ENCODE measurements at places on chromosomes 1 and 21.

DNA sequence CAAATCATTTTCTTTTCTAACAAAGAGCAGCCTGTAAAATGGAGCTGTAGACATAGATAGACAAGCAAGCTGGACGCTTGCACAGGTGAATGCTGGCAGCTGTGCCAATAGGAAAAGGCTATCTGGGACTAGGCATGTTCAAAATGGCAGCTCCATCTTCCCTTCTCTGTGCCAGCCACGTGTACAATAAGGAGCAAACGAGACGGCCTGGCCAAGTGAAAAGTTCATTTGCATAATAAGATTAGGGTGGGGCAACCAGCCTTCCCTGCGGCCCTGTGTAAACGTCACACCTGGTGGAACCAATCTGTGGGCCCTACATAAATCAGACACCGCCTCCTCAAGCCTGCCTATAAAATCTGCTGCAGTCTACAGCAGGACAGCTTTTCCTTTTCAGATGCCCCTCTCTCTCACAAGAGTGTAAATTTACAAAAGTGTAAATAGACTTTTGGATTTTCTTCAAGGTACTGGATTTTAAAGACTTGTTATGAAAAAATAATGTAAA, 16.6 kb upstream of the EDEM3 start:
- no peaks in the 10 kb centered on the region for H3K27me3 ChIP-seq
- H3K4me3 ChIP-seq: no peak overlapping the region
- no peaks in the 10 kb centered on the region for H3K4me1 ChIP-seq
- DNase-seq: no peak
- no peak overlapping the region for H3K27ac ChIP-seq
- no peaks in the 10 kb centered on the region for H3K36me3 ChIP-seq

- peaks cover 16% of the 10 kb centered on the region for H3K4me1 ChIP-seq
- no peaks in the 10 kb centered on the region for H3K36me3 ChIP-seq
- H3K4me3 ChIP-seq: peak overlapping the region; percentile 65
Observed at GRCh38 chr1:59013276-59013927, 229.6 kb upstream of the JUN start.

DNA sequence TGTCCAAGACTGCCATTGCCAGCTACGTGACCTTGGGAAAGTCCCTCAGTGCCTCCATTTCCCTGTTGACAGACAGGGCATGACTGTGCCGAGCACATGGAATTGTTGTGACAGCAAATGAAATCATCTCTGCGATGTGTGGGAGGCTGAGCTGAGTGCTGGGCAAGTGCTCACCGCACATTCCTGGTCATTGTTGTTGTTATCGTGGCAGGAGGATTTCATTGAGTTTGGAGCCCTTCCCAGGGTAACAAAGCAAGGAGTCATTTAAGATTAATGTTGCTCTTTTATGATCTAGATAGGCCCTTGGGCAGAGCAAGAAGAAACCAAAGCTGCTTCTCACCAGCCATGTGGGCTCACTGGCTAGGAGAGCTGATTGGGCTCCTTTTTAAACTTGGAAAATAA, 39.6 kb upstream of the ITPKB start:
- H3K27ac ChIP-seq: no peak overlapping the region
- H3K4me3 ChIP-seq: no peak overlapping the region
- no peaks in the 10 kb centered on the region for H3K36me3 ChIP-seq
- peak; percentile 17 for DNase-seq
- H3K27me3 ChIP-seq: no peaks in the 10 kb centered on the region
- H3K4me1 ChIP-seq: peaks cover 8% of the 10 kb centered on the region

DNA sequence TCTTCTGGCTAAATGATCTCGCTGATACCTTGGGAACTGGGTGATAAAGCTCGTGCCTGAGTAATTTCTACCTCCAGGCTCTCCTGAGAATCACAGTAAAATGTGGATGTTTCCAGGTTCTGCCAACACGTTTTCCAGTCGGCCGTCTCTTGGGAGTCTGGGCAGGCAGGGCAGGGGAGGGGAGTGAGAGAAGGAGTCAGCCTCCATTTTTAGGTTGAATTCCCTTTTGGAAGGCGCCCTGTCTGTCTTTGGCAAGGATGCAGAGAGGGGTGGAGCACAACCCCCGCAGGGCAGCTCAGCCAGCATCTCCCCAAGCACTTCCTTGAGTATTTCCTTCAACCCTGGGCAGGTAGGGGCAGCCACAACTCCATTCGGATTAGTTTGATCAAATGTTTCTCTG, 15.5 kb upstream of the ACTRT2 start:
- H3K27ac ChIP-seq: no peak overlapping the region
- no peak for DNase-seq
- H3K27me3 ChIP-seq: peaks cover 37% of the 10 kb centered on the region
- no peak overlapping the region for H3K4me3 ChIP-seq

DNA sequence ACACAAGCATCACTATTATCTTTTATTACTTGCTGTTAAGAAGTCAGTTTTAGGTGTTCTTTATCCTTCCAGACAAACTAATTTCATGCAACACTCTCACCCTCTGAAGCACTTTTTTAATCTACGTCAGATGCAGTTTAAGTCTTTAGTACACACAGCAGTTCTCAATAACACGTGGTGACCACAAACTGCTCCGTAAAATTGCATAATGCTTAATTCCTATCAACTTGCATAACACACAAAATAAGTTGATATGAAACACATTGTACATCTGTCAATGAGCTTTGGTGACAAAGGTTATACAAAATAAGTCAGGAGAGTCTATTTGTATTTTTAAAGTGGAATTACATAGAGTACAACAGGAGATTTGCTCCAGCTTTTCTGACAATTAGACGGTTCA, 140.9 kb upstream of the ETS2 start:
- no peak overlapping the region for H3K4me3 ChIP-seq
- no peak for DNase-seq
- peaks cover 16% of the 10 kb centered on the region for H3K4me1 ChIP-seq
- H3K27ac ChIP-seq: no peak overlapping the region
- peaks cover 30% of the 10 kb centered on the region for H3K27me3 ChIP-seq

DNA sequence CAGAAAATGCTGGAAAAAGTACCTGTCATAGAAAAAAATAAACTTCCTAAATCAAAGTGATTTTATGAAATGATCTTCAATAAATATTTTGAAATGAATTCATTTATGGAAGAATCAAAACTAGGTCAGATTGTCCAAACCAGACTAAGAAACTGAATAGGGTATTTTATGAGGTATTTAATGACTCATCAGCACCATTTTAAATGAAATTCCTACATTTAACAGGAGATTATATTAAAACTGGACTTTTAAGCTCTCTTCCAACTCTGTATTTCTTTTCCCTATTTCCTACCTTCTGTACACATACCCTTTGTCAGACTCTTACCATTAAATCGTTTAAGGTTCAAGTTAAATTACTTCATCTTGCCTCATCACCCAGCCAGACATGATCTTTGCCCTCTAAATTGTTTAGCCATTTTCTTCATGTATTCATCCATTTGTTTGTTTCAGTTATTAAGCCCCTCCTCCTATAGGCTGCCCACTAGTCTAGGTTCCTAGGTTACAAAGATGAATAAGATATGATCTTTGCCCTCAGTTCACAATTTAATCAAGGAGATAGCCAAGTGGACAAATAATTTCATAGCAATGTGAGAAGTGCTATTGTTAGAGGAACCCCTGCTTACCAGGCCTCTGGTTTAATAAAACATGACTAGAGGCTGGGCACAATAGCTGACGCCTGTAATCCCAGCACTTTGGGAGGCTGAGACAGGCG, 25.0 kb downstream of the TATDN3 start:
- no peak overlapping the region for H3K4me3 ChIP-seq
- H3K27me3 ChIP-seq: no peaks in the 10 kb centered on the region
- DNase-seq: no peak
- no peaks in the 10 kb centered on the region for H3K4me1 ChIP-seq
- H3K36me3 ChIP-seq: peaks cover 17% of the 10 kb centered on the region

DNA sequence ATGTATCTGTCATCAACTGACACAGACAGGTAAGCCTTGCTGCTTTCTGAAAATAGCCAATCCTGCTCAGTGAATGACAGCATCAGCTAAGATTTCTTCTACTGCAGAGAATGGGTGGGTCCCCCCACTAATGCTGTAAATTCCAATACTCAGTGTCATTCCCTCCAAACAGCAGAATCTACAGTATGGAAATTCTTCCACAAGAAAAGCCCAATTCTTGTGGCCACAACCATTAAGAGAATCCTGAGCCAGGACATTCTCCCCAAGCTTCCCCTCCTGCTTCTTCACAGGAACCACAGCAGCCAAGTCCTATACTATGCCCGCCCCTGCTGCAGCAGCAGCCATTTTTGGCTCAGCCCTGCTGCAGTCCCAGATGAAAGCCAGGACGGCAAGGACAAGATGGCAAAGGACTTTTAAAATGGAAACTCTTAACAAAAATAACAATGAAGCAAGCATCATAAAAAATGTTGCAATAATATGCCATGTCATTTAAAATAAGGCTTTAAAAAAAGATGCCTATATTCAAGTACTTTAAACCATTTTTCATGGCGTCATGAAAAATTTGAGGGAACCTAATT, 26.8 kb downstream of the EIF4G3 start:
- peak overlapping the region; percentile 56 for H3K4me3 ChIP-seq
- H3K36me3 ChIP-seq: peaks cover 12% of the 10 kb centered on the region
- H3K27me3 ChIP-seq: no peaks in the 10 kb centered on the region
- peak overlapping the region; percentile 82 for H3K27ac ChIP-seq
- H3K4me1 ChIP-seq: peaks cover 2% of the 10 kb centered on the region

DNA sequence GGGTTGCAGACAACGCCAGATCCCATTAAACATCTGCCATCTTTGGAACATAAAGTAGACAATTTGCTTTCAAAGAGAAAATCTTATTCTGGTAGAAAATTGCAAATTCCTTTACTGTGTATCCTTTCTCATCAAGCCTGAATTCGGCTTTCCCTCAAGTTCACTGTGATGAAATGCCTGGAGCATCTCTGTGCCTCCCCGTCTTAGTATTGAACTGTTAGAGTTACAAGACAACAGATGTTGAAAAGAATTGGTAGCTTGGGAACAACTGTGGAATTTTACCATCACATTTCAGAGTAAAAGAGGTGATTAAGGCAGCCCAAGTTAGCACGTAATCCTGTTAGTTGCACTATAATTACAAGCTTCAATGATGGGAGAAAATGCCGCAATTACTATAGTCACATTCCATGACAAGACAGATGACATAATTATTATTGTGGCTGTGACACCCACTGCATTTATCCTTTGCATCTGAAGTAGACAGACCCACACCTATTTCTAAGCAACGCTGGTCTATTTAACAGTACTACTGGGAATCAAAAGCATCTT, 54.4 kb upstream of the B3GALNT2 start:
- H3K36me3 ChIP-seq: no peaks in the 10 kb centered on the region
- no peaks in the 10 kb centered on the region for H3K27me3 ChIP-seq
- DNase-seq: no peak
- H3K27ac ChIP-seq: no peak overlapping the region

DNA sequence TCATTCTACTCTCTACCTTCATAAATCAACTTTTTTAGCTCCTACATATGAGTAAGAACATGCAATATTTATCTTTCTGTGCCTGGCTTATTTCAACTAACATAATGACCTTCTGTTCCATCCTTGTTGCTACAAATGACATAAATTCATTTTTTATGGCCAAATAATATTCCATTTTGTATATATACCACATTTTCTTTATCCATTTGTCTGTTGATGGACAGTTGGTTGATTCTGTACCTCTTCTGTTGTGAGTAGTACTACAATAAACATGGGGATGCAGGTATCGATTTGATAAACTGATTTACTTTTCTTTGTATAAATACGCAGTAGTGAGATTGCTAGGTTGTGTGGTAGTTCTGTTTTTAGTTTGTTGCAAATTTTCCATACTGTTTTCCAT, 279.5 kb upstream of the NFIA start:
- H3K4me3 ChIP-seq: no peak overlapping the region
- DNase-seq: no peak
- no peak overlapping the region for H3K27ac ChIP-seq
- H3K4me1 ChIP-seq: no peaks in the 10 kb centered on the region

- H3K36me3 ChIP-seq: no peaks in the 10 kb centered on the region
- H3K4me1 ChIP-seq: peaks cover 2% of the 10 kb centered on the region
- no peaks in the 10 kb centered on the region for H3K27me3 ChIP-seq
- H3K27ac ChIP-seq: no peak overlapping the region
Observed at GRCh38 chr1:59672851-59673572, 141.7 kb upstream of the HOOK1 start.

GRCh38 chr1:213779228-213779627, 208.5 kb upstream of the PROX1 start:
- no peaks in the 10 kb centered on the region for H3K27me3 ChIP-seq
- no peak overlapping the region for H3K4me3 ChIP-seq
- no peak overlapping the region for H3K27ac ChIP-seq
- H3K36me3 ChIP-seq: no peaks in the 10 kb centered on the region
- no peaks in the 10 kb centered on the region for H3K4me1 ChIP-seq

DNA sequence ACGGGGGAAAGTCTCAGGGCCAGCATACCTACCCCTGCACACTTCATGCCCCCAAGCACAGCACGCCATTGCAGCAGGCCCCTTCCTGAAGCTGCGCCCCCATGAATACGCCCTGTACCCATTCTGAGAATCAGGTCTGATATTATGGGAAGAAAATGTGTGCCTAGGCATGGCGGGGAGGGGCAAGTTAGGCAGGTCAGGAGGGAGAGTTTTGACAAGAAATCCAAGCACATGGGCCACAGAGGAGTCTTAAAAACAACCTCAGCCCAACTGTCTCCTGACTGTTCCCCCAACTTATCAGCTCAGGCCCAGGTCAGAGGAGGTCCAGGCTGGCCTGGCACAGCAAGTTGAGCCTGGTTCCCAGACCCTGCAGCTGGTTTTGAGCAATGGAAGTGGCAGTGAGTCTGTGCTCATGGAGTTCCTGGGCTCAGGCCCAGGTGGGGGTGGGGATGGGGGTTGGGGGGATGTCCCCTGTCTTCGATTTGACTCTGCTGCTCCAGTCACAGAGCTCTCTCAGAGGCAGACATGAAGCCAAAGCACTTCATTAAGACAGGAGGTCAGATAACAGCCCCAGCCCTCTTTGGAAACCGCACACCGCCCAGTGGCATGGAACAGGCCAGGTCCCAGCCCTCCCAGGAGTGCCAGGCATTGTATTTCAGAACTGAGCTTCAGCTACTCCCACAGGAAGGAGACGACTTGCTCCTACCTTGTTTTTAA, 20.6 kb upstream of the BCAR3 start:
- peaks cover 26% of the 10 kb centered on the region for H3K4me1 ChIP-seq
- H3K4me3 ChIP-seq: no peak overlapping the region
- peak overlapping the region; percentile 91 for H3K27ac ChIP-seq
- H3K36me3 ChIP-seq: no peaks in the 10 kb centered on the region
- H3K27me3 ChIP-seq: no peaks in the 10 kb centered on the region
